ENCODE measurements at places on chromosomes 13 and 19.
A peak's percentile ranks its signal among the peaks of the same experiment; 100 is the strongest.

- no peak for DNase-seq
These were observed 97.1 kb downstream of the C1QTNF9 start for GRCh38 chr13:24406524-24406923.

DNA sequence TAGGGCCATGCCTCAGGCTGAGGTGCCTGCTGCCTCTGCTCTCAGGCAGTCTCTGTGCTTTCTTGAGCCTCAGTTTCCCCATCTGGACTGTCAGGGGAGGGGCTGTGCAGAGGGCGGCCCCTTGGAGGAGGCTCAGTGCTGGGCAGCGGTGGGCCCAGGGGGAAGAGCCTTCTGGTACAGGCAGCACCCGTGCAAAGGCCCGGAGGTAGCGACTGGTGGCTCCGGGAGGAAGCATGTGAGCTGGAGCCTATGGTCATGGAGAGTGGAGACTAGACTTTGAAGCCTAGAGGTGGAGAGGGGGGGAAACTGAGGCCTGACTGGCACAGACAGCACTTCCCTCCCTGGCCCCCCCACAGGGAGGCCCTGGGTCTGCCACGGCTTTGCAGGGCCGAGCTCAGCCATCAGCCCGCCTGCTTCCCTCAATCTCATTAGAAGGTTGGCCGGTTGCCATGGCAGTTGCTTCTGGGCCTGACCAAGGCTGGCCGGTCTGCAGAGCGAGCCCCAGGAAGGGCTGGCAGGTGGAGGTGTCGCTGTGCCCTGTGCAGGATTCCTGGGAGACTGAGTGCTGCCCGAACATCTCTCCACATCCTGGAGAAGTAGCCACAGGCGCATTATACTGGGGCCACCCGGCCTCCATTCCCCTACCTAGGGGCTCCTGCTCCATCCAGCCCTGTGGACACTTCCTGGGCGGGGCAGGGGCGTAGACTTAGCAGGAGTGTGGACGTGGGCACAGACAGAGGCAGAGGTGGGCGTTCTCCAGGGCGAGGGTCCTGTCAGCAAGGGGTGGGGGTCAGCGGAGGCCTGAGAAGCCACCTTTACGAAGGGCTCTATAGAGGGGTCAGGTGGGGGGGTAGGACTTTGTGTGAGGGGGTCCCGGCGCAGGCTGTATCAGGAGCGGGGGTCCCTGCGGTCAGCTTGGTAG, 53.2 kb downstream of the CRTC1 start:
- peak; percentile 32 for DNase-seq

DNA sequence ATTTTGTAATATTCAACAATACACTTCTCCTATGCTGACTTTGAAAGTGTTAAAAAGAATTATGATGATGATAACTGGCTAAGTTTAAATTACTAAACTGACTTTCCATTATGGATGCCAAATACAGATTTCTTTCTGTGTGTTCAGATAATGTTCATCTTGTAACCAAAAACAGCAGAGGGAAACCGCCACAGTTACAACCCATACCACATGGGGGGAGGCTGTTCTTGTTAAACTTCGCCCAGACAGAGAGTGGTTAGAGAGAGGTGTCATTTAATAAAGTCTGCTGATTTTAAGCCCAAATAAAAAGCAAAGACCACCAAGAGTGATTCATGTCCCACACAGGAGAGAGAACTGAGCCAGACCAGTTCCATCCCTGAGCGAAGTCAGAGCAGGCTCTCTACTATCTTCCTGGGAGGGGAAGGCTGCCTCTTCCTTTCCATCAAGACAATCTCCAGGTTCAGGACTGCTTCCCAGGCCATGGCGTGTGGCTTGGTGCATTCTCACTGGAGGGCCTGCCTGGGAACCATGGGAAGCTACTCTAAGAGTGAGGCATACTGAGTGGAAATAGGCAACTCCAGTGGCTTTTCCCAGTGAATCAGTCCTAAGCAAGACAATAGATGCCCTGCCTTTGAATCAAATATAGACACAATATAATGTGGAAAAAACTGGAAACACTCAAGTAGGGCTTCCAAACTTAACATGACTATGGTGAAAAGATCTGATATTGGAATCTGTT, 18.2 kb downstream of the EFNB2 start:
- no peak for DNase-seq

DNA sequence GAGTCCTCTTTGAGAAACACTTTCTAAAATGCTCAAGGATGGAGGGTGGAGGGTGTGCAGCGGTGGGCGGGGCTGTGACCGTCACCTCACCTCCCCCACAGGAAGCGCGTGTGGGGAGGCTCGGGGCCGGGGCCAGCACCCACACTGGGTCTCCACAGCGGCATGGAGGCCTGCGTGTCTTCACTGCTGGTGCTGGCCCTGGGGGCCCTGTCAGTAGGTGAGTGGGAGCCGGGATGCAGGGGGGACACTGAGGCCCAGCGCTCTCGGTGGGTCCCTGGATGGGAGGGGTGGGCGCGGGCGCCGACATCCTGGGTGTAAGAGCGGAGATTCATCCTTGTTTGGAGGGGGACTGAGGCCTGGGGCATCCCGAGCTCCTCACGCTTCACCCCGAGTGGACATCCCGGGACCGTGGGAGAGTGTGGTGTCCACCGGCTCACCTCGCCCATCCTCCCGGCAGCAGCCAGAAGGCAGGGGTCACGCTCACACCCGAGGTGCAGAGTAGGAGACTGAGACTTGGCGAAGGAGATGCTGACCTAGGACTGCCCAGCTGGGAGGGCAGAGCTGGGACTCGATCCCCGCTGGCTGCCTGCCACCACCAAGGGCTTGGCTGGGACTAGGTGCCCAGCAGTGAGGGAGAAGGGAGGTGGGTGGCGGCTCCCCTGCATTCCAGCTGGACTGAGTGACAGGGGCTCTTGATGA, at the start of gene GZMM:
TSS of gene GZMM (plus strand) at position 144 of the 699 bp plus-strand sequence. CDS start at position 163, 19 bp downstream.
- DNase-seq: no peak

DNA sequence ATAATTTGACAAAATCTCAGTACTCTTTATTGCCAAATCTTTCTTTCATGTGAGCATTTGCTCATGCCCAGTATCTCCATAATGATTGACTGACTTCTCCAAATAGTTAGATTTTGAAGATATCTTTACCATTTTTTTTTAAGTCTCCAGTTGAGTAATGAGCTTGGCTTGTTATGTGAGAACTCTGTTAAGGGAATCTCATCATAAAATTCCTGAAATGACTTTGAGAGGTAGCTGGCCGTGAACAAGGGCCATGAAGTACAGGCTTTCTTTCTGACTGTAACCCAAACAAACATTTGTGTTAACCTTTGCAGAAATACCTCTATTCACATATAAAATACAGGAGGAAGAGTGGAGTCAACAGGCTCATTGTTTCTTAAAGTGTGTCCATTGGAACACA, 449.7 kb downstream of the IRS2 start:
- DNase-seq: no peak

DNA sequence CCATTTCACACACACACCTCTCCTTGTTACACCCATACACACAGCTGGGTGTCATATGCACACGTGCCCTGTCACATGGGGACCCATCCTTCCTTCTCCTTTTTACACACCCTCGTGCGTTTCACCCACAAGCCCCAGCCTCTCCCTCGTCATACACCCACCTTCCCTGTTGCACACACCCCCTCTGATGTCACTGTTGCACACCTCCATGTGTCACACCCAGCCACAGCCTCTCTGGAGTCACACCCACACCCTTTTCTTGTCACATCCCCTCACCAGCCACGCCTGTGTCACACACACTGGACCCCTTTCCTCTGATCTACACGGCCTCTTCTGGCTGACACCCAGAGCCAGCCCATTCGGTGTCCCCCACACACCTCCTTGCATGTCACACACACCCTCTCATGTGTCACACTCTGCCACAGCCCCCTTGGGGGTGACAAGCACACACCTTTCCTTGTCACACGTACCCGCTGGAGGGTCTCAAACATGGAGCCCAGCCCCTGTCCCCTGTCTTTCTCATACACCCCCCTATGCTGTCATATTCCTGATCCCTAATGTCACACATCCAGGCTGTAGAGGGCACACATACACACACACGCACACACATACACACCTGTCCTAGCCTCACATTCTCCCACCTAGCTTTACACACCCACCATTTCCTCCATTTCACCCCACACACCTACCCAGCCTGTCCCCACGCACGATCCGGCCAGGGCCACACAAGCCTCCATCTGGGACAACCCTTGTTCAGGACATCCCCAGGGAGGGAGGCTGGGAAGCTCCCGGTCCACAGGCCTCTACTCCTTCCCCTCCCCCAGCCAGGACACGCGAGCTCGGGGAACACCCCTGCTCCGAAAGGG, 1.4 kb downstream of the NOVA2 start:
- peak; percentile 7 for DNase-seq

GRCh38 chr13:51370116-51370515, 30.6 kb downstream of the SERPINE3 start:
- no peak for DNase-seq

DNA sequence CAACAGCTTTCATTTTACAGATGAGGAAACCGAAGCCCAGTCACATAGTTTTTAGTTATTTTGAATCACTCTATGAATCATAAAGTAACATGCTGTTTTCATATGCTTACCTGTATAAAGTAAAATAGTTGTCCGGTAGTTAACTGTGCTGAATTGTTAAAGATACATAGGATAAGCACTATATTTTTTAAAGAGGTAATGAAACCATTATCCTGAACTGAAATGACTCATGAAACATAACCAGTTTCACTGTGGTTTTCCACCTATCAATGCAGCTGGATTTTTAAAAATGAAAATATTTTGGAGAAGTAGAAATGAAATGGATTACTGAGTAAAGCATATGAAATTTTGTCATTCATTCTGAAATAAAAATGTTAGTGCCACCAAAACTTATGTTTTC, 655.0 kb downstream of the OLFM4 start:
- no peak for DNase-seq

DNA sequence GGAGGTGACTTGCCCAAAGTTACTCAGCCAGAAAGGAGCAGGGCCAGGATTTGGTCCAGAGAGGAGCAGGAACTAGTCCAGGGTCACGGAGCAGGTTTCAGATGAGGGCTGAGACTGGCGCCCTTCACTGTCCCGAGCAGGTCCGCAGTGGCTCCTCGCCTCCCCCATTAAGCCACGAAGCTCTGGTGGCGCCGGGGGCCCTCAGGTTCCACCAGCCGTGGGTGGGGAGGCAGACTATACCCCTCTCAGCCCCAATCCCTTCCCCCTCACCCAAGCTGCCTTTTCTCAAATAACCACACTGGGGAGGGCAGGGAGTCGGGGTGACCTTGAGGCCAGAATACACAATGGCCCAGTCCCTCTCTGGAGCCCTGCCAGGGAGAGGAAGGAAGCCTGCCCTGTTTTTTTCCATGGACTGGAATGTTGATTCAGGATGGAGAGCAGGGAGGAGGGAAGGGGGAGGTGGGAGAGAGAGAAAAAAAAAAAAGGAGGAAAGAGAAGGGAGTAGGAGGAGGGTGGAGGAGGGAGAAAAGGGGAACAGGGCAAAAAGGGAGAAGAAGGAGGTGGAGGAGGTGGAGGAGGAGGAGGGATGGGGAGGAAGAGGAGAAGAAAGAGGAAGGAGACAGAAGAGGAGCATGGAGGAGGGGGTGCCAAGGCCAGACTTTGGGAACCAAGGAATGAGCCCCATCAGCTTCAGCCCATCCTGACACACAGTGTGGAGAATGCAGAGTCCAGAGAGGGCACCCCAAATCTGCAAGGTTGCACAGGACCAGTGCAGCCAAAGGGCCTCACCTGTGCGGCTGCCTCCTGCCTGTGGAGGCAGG, 19.7 kb downstream of the CEACAM16 start:
- peak; percentile 83 for DNase-seq

DNA sequence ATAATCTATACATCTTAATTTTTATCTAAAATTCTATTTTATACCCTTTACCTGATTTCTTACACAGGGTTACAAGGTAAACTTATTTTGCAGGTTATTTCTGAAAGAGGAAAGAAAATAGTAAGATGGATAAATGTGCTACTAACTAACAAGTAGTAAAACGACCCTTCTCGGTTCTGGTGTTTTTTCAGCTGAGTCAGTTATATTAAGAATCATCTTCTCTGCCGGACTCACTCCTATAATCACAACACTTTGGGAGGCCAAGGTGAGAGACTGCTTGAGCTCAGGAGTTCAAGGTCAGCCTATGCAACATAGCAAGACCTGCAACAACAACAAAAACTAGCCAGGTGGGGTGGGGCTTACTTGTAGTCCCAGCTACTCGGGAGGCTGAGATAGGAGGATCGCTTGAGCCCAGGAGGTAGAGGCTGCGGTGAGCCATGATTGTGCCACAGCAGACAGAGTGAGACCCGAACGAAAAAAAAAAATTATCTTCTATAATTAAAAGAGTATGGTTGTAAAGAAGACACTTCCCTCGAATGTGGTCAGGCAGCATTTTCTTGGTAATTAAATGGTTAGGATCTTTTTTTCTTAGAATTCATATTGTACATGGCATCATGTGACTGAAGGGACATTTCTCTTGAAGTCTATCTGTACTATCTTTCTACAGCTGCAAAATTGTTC, 27.9 kb upstream of the RCBTB2 start:
- no peak for DNase-seq

DNA sequence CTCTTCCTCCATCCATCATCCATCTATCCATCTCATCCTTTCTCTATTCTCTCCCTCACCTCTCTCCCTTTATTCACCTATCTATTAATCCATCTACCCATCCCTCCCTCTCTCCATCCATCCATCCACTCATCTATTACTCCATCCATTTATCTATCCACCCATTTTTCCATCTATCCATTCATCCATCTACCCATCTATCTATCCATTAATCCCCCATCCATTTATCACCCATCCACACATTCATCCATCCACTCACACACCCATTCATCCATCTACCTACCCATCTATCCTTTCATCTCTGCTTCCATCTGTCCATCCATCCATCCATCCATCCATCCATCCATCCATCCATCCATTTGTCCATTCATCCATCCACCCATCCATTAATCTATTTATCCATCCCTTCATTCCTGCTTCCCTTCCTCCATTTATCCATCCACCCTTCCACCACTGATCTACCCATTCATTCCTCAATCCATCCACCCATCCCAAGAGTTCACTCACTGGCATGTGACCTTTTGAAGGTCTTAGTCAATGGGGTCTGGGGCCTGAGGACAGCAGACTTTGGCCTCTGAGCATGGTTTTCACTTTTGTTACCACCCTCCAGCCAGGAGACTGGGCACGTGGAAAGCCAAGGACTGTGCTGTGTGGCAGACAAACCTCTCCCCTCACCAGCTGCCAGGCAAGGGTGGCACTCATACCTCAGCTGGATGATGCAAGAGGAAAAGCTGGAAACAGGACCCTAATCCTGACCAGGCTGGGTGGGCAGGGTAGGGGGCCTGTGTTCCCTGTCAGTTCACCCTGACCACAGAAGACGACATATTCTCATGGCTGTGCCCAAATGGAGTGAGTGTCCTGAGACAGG, 126.7 kb downstream of the URI1 start:
- DNase-seq: no peak

DNA sequence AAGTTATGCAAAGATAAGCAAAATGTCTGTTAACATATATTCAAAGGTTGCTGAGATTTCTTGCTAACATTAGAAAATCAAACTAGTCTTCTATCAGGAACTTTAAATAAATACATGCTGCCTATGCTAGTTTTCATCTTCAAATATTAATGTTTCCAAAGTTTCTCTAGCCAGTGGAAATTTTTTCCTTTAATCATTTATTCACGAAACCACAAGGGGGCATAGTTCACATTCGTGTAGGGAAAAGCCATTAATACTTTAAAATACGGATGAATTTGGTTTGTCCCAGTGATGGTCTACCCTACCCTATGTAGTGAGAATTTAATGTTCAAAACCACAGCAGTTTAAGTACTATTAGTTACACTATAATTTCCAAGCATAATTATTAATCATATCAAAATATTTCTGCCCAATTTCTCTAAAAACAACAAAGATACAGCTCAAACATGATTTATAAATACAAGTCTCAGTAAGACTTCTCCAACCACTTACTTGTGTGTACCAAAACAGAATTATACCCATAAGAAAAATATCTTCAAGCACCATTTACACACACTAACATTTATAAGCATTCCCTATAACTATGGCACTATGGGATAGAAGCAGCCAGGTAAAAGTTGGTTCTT, 16.2 kb downstream of the NUFIP1 start:
- no peak for DNase-seq

All from right kidney (tissue), 9 donors.